ENCODE measurements at places on chromosomes 5 and 9.

DNA sequence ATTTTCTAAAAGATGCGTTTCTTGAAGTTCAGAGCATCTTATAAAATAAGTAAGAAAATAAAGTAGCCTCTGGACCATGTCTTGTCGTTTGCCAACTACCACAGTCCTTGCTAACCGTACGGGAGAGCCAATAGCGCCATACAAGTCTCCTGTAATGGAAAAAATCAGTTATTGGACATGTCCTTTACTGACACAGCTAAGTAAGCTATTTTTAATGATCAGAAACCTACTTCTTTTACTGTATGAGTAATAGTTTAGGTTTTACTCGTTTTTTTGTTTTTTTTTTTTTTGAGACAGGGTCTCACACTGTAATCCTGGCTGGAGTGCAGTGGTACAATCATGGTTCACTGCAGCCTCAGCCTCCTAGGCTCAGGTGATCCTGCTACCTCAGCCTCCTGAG lies 37.7 kb upstream of the RAPGEF6 start:
- no peak for DNase-seq

DNA sequence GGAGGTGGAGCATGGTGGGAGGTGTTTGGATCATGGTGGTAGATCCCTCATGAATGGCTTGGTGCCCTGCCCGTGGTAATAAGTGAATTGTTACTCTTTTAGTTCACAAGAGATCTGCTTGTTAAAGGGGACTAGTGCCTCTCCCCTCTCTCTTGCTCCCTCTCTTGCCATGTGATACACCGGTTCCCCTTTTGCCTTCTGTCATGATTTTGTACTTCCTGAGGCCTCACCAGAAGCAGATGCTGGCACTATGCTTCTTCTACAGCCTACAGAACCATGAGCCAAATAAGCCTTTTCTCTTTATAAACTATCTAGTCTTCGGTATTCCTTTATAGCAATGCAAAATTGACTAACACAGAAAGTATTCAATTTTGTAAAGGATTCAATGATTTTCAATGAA lies 817.1 kb downstream of the TLR4 start:
- no peak for DNase-seq

DNA sequence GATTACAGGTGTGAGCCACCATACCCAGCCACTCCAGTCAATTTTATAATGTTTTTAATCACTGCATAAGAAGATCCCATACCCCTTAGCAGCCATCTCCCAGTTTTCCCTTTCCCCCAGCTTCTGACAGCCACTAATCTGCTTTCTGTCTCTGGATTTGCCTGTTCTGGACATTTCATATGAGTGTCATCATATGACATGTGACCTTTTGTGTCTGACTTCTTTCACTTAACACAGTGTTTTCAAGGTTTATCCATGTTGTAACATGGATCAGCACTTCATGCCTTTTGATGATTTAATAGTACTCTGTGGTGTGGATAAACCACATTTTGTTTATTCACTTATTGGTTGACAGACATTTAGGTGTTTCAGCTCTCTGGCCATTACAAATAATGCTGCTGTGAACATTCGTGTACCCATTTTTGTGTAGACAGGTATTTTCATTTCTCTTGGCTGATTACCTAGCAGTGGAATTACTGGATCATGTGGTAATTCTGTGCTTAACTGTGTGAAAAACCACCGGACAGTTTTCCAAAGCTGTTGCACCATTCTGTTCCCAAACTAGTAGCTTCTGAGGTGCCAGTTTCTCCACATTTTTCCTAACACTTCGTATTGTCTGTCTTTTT lies 8.6 kb downstream of the SUSD3 start:
- DNase-seq = no peak

DNA sequence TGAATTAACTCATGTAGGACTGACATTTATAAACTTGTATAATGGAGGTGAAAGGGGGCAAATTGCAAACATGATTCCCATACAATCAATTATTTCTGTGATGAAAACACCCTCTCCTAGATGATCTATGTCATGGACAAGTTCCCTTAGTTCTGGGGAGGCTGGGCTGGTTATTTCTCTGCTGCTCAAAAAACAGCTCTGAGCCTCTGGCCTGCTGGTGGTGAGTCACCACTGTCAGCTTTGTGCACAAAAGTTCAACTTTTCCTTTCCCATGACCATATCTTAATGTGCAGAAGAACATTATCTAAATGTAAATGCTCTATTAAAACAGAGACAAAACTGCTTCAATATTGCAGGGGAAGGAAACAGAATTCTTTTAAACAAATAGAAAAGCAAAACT lies 85.0 kb downstream of the HMHB1 start:
- DNase-seq = no peak

GRCh38 chr5:143354025-143354424 lies 49.5 kb downstream of the NR3C1 start:
- no peak for DNase-seq

DNA sequence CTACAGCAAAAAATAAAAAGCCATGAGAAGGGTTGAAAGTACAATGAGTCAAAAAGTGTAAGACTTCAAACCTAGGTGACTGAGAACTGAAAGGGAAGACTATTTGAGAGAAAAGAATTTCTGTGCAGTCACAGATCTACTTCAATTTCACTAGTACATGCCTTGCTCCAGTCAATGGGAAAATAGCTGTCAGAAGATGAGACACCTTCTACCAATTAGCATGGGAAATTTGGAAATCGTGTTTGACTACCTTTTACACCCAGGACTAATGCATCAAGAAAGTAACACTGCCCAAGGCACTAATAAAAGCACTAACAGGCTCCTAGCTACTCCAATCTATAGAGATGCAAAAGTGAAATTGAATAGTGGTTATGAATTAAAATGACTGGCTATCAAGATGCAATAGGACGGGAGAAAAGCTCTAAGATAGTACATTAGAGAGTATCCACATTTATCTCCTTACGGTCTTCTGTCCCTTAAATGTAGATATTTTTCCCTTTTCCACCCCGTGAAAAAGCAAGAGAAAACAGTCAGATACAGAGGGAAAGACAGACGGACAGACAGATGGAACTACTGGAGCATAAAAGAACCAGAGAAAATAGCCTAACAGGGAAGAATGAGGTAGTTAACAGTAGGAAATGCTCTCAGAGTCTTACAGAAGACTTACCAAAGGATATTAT lies 15.2 kb downstream of the ERP44 start:
- DNase-seq = no peak

DNA sequence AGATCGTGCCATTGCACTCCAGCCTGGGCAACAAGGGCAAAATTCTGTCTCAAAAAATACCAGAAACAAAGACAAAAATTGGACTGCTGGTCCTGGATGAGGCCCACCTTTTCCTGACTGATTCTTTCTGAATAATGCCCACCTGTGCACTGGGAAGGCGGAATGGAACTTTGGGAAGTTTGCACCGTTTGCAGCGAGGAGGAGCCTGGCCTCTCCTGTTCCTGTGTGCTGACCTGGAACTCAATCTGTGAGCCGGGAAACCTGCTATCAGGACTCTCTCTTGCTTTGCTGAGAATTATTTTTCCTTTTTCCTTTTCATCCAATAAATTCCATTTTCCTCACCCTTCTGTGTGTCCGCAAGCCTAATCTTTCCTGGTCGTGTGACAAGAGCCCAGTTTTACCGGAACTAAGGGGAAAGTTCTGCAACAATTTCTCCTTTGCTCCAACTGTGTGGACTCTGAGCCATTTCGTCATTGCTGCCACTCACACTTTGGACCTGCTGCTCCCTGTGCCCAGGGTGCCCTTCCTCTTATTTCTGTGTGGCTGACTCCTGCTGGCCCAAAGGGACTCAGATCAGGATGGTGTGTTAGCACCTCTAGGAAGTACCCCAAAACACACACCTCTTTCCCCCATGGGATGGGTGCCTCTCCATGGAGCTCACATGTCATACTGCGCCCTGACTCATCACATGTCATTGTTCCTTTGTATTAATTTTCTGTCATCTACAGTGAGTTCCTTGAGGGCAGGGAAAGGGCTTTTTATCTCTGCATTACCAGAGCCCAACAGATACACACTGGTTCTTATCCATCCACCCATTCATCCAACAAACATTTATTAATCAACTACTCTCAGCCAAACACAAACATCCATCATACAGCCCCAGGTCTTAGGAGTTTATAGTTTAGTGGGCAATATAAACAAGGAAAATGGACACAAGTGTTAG lies 4.7 kb upstream of the GLRX start:
- no peak for DNase-seq

DNA sequence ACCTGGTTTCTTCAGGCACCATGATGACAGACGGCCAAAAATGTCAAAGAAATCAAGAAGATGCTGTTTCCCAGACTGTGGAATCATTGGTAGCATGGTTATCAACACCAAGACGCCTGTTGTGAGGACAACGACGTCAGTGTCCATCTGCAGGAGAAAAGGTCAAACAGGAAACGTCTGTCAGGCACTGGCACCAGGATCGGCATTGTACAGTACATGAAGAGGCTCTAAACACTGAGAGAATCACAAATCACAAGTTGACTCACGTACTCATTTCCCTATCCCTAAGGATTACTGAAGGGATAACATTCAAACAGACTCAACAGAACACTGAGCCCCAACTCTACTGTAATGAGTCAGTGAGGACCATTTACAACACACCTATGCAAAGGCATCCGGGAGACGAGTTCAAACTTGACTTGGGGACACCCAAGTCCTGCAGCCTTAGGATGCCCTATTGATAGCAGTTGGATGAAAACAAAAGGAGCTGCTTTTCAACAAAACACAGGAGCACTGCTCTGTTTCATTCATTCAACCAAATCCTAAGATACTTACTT lies 21.0 kb downstream of the TSC1 start:
- no peak for DNase-seq

- no peak for DNase-seq
These were observed 33.2 kb upstream of the PCDHB1 start for GRCh38 chr5:141017943-141018342.

GRCh38 chr5:9042241-9042640 lies 503.6 kb downstream of the SEMA5A start:
- no peak for DNase-seq

DNA sequence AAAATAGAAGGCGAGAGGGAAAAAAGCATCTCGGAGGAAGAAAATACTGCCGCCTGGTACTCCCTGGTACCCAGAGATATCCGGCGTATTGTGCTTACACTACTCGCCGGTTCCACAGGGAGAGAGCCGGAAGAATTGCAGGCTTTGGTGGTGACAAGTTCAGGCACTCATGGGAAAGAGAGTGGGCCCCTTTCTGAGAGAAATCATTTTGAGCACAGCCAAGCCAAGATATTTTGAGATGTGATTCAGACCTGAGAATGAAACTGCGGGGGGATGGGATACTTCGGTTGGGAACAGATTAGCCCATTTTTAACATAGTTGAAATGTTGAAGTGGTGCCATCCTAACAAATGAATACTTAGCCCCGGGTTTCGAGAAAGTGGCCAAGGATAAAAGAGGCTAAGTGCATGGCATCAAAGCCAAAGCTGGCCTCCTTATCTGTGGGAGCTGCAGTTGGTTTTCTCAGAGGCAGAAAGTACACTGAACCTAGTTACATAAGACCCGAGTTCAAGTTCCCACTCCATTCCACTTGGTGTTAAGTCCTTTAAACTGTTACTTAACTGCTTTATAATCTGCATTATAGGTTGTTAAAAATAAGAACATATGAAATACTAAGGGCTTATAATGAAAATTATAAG lies 62.7 kb downstream of the SLC1A3 start:
- no peak for DNase-seq

DNA sequence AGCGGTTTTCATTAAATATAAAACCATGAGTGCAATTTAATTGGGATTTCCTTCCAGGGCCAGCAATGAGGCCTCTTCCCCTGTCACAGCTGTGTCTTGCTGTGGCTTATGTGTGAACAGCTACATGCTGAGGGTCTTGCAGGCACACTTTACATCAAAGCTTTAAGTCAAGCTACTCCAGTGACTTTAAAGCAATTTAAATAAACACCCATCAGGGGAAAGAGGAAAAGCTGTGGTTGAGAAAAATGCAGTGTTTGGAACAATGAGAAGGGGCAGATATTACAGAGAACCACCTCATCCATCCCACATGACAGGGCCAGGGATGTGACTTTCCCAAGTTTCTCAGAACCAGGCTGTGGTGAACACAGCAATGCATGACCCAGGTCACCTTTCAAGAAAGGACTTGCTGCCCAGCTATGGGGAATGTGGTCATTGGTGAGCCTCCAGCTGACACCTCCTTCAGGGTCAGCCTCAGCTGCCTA lies 115.9 kb upstream of the LPAR1 start:
- no peak for DNase-seq

DNA sequence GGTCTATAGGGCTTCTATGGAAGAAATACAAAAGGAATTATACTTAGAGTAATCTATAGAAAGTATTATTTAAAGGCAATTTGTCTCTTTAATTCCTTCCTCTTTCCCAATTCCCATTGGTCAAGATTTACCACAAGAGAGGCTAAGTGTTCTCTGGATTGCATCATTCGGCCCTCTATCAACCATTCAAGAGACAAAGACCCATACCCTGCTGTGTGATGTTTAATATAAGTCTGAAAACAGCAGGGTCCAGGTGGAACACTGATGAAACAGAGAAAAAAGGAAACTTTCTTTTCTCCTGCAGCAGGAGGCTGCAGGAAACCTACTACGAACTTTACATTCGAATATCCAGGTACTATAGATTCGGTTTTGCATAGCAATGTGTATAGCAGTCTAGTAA lies 323.4 kb downstream of the CHSY3 start:
- DNase-seq = no peak

GRCh38 chr9:116243708-116244107 lies 90.1 kb downstream of the PAPPA start:
- DNase-seq = no peak

GRCh38 chr9:106590759-106591505 lies 272.0 kb upstream of the ZNF462 start:
- DNase-seq = no peak

DNA sequence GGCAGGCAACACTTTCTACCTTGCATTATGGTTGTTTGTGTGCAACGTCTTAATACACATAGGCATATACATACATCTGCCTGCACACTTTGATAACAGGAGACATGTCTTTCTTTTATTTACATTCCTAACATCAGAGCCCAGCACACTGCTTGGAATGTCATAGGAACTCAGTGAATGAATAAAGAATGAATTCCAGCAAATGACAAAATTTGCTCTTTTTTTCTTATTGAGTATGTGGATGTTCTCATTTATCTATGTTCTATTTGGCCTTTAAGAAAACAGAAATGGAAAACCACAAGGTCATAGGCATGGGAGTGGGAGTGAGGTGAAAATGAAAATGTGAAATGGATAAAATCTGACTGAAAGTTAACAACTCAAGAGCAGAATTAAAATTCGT lies 36.3 kb upstream of the PALM2AKAP2 start:
- no peak for DNase-seq

- no peak for DNase-seq
These were observed 432.6 kb downstream of the CDH18 start for GRCh38 chr5:19555436-19555835.

DNA sequence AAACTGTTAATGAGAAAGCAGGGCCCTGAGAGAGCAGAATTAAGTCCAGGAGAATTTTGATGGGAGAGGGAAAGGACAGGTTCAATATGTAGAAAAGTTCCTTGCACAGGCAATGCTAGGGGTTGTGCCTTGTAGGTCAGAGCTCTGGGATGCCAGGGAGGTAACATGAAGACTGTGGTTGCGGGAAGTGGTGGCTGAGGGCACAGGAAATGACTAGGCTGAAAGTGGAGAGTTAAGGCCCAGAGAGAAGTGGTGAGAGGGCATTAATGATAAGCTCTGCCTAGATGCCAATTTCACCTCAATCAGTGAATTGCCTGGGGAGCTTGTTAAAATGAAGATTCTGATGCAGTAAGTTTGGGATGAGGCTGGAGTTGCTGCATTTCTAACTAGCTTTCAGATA lies 31.5 kb upstream of the PPP3R2 start:
- no peak for DNase-seq

- no peak for DNase-seq
These were observed 18.7 kb upstream of the TMEM161B start for GRCh38 chr5:88287302-88287701.
